ENCODE measurements at places on chromosomes 13 and 19.
A peak's percentile ranks its signal among the peaks of the same experiment; 100 is the strongest.

GRCh38 chr19:19563348-19563848 is 25.3 kb downstream of the CILP2 start:
- no peak for DNase-seq

DNA sequence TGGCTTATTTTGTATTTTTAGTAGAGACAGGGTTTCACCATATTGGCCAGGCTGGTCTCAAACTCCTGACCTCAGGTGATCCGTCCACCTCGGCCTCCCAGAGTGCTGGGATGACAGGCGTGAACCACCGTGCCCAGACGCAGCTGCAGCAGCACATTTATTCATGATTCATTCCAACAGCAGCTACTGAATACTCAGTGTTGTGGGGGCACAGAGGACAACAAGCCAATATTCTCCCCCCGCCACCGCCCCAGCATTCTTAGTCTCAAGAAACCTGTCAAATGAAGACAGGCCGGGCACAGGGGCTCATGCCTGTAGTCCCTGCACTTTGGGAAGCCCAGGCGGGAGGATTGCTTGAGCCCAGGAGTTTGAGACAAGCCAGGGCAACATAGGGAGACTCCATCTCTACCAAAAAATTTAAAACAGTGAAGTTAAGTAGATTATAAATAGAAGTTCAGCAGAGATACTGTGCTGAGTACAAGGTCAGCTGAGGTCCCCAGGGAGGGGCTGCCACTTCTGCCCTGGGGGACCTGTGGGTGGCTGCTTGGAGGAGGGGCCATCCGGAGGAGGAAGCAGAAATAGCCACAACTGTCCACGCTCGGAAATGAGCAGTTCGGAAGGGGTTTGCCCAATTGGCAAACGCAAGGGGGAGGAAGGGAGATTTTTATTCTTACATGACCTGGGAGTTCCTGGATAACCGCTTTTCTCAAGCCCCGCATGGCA is 4.3 kb downstream of the DOT1L start:
- DNase-seq = no peak

- no peak for DNase-seq
Measured at GRCh38 chr19:5674714-5675113, 5.6 kb downstream of the MICOS13 start.

DNA sequence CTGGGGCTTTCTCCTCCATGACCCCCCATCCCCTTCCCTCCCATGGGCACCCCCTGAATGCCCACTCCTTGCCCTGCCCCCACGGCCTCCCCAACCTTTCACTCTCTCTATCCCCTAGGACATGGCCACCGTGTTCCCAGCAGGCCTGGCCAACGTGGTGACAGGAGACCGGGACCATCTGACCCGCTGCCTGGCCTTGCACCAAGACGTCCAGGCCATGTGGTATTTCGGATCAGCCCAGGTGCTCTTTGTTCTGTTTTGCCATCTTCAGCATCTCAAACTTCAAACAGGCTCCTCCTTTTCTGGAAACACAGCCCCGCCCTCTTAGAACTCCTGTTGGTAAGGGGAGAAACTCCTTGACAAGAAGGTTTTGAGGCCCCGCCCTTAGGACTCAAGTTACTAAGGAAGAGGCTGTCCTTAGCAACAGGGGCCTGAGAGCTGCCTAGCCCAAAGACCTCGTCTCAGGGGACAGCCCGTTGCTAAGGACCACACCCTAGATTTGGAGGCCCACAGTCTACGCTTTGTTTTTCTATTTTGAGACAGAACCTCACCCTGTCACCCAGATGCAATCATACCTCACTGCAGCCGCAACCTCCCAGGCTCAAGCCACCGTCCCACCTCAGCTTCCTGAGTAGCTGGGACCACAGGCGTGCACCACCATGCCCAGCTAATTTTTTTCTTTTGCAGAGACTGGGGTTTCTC is 5.1 kb upstream of the FLT3LG start:
- peak; percentile 95 for DNase-seq

- DNase-seq = no peak
Measured at GRCh38 chr13:21986602-21987001, 315.7 kb downstream of the FGF9 start.

- no peak for DNase-seq
Measured at GRCh38 chr13:74104661-74105275, 29.4 kb downstream of the KLF12 start.

GRCh38 chr19:2360833-2361232 is 768 bp downstream of the TMPRSS9 start:
- DNase-seq = no peak

- DNase-seq = peak; percentile 98
Measured at GRCh38 chr19:21463449-21464105, 41.8 kb upstream of the ZNF429 start.
